NCI-H1930 (cell line): ENCODE measurements at places on chromosomes 2 and 18.

GRCh38 chr2:20130160-20130560 is 78.7 kb upstream of the LAPTM4A start:
- DNase-seq: no peak

DNA sequence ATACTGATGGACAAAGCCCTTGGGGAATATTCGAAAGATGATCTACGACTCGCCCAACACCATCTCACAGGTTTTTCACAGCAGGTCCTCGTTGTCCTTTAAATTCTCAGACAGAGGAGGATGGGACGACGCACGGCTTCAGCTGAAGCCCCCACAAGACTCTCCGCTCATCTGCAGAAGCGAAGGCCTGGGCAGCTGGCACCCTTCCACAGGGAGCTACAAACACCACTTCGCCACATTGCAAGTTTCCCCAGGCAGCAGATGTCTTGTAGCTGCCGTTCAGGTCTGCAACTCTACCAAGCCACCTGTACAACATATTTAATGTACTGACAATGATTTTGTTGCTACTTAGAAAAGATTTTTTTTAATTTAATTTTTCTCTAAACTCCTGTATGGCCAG is 642.9 kb downstream of the ZEB2 start:
- no peak for DNase-seq

- no peak for DNase-seq
Observed at GRCh38 chr2:60560734-60561644, 7.5 kb upstream of the BCL11A start.

DNA sequence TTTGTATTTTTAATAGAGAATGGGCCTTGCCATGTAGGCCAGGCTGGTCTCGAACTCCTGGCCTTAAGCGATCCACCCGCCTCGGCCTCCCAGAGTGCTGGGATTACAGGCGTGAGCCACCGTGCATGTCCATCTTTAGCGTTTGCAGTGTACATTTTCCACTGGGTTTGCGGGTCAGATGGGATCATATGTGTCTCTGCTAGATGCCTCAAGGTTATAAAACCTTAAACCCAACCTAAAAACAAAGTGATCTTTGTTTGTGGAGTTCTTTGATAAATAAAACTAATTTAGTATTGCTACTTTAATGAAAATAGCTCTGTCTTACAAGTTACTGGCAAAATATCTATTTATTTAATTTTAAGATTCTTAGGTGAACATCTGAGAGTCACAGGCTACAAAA is 13.1 kb upstream of the ALPG start:
- DNase-seq: no peak

DNA sequence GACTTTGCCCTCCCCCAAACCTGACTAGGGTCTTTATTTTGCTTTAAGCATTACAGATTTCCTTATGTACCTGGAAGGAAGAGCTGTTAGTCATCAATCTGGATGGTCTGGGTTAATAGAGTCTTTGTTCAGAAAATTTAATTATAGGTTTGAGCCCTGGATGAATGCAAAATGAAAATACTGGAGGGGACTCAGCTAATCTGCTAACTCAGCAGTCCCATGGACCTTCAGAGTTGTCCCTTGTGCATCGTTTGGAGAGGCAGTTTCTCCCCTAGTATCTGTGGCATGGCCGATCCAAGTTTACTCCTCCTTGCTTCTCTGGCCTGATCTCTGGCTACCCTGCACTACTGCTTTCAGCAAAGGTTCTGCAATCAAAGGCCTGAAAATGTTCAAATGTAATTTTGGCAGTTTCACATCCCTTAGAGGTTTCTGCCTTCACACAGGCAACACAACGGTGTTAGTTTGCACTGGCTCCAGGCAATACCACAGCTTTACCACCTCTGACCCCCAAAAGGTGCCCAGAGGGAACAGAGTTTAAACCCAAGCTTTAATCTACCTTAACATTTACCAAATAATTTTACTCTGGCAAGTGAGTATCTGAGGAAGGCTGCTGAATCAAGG is 134.3 kb downstream of the THADA start:
- no peak for DNase-seq

DNA sequence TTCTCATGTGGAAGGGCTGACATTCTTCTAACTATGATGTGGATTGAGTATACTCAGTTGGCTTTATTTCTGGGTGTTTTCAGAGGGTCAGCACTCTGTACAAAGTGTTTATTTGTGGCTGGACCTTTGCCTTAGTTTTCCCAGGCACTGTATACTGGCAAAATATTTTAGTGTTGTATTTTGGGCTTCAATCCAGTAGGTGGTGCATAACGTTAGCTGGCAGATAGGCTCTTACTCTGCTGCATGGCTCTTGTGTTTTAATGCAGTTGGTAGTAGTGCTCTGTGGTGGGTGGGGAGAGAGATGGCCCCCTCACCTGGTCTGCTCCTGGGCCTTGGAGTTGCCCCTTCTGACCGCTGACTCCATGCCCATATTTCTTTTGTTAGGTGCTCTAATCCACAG is 75.6 kb upstream of the REG3A start:
- DNase-seq: no peak

DNA sequence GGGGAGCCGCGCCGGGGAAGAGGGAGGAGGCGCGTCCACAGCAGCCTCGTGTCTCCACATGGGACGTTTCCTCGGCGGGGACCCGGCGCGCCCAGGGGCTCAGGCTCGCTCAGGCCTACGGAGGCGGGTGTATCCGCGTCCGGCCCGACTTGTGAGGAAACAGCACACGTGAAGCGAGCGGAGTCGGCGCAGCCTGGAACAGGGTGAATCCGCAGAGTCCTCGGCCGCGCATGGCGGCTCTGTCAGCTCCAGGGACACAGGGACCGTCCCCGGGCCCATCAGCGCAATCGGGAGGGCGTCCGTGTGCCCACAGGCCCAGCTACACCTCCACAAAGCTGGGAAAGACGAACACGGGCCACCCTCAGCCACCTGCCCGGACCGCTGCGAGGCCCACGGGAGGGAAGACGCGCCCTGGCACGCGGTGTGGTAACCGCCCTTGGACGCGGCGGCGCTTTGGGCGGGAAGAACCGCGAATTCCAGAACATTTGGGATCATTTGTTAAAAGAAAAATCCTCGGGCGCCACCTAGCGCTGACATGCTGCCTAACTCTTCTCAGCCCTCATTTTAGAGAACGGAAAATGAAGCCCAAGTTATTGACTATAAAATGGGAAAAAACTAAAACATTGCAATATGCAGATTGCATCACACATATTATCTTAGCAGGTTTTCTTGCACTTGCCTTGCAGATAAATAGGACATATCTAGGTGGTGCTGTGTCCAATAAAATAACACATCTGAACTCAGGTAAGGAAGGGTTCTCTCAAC is 40.4 kb downstream of the TMEM18 start:
- no peak for DNase-seq

DNA sequence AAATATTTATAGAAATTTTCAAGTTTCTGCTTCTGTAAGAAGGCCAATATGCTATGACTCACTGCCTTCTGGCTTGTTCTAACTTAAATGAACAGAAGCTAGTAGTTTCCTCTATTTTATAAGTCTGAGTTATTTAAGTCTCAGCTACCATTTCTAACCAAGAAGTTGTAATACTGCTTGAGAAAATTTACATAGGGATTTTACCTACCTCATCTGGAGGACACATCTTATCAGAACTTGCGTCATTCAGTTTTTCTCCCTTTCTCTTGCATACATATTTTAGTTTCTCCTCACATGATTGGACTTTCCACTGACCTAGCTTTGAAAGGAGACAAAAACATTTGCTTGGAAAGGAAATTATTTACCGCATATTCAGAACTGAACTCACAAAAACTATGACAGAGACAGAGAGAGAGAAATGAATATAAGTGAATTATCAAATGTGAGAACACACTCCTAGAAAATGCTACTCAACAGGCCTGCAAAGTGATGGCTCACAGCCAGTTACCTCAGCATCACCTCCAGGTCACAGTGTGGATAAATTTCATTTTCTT is 81.1 kb upstream of the CD302 start:
- DNase-seq: no peak
